ENCODE measurements at places on chromosomes 16 and 17.

DNA sequence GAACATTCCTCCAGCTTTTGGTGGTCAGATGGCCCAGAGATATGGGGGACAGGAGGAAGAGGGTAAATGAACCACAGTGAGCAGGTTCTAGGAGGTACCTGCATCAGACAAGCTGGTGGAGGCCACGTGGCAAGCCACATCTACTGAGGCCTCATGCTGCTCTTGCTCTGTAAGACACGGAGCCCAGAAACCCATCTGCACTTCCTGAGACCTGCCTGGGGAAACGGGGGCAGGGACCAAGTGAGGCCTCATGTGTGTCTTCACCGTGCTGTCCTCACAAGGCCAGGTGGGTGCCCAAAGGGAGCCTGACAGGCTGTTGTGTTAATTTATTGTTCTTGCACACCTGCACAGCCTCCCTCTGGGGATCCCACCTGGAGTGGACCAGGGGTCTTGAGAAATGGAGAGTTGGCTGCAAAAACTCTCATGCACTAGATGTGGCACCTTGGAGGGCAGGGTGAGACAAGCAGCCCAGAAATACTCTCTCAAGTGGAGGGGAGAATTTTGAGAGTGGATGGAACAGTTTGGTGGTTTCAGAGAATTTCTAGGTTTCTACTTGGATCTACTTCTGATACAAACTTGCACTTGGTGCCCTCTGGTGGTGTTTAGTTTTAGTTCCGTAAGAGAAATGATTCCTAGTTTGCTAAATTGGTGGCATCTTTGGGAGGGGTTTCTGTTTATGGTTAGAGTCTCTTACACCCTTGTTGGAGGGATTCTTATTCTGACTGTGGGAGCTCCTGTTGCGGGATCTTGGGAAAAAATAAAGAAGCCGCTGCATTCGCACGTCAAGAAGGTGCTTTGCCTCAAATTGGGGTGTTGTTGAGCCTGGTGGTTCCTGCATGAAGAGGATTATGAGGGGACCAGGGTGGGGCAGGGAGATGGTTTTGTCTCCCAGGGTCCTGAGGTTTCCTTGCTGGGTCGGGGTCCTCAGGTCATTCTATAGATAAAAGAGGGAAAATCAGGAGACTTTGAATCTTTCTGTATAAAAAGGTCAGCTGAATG is 47.5 kb downstream of the SLC6A2 start:
- DNase-seq, result peak; percentile 21

DNA sequence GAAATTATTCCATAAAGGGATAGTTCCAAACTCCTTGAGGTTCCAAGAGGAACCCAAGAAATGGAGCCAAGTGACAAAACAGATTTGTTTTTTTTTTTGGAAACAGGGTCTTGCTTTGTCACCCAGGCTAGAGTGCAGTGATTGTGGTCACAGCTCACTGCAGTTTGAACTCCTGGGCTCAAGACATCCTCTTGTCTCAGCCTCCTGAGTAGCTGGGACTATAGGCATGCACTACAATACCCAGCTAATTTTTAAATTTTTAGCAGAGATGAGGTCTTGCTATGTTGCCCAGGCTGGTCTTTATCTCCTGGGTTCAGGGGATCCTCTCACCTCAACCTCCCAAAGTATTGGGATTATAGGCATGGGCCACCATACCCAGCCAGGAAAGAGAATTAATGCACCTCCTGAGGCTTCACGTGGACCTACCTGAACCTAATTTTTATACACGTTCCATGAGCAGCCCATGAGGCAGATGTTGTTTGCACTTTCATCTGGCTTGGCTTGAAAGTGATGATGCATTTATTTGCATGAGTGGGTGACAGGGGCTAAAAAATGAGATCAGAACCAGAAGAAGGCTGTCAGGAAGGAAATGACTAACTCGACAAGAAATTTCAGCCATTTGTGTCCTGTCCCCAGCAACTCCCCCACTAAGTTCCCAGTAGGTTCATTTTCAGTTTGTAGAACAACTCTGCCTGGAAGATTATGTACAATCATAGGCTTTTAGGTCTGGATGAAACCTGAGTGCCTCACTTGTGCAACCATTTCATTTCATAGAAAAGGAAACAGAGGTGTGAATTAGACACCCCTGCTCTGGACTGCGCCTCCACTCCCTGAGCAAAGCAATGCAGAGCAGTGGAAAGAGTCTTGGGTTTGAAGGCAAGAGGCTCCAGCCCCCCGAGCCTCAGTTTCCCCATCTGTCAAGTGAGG is 10.3 kb upstream of the IRF8 start:
- no peak for DNase-seq

GRCh38 chr16:51666821-51667220 is 515.8 kb upstream of the SALL1 start:
- DNase-seq, result no peak

DNA sequence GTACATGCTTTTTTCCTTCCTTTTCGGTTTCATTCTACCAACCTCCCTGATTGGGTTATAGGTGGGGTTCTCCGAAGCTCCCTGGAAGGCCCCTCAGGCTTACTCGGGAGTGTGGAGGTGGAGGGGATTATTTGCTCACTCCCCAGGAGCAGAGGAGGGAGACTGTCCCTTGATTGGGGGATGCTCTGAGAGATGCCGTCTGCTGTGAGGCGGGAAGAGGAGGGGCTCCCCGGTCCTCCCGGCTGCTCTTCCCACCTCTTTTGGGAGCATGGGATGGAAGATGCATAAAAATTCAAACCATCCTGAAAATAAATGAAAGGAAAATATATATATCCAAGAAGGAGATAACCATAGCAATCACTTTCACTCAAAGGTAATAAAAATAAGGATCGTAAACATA is 16.1 kb upstream of the RPTOR start:
- DNase-seq, result no peak

- no peak for DNase-seq
These were observed 33.8 kb upstream of the CMIP start for GRCh38 chr16:81410643-81411293.

GRCh38 chr16:1159973-1160772 is 7.3 kb downstream of the CACNA1H start:
- DNase-seq, result no peak

DNA sequence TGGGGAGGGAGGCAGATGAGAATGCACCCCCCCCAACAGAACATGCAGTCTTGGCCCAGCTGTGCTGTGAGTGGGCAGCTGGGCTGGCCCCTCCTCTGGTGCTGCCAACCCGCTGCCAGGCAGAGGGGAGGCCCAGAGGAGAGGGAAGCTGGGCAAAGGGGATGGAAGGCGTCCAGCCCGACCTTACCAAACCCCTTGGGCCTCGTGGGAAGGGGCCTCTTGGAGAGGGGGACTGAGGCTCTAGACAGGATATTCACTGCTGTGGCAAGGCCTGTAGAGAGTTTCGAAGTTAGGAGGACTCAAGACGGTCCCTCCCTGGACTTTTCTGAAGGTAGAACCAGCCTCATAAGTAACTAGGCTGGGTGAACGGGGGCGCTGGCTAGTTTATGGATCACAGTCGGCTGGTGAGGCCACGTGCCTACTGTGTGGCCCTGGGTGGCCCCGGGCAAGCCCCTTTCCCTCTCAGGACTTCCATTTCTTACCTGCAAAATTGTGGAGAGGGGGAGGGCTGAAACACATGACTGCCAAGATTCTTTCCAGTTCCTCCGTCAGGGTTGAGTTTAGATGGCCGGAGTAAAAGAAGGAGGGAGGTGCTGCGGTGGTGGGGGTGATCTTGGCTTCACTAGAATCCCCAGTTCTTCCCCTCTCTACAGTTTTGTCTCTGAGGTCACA is 857 bp upstream of the STAT5A start:
- DNase-seq, result no peak

GRCh38 chr16:34802396-34802795 is 1343.0 kb downstream of the TP53TG3F start:
- no peak for DNase-seq

- DNase-seq, result no peak
These were observed 58.4 kb downstream of the PHKB start for GRCh38 chr16:47519546-47519945.

DNA sequence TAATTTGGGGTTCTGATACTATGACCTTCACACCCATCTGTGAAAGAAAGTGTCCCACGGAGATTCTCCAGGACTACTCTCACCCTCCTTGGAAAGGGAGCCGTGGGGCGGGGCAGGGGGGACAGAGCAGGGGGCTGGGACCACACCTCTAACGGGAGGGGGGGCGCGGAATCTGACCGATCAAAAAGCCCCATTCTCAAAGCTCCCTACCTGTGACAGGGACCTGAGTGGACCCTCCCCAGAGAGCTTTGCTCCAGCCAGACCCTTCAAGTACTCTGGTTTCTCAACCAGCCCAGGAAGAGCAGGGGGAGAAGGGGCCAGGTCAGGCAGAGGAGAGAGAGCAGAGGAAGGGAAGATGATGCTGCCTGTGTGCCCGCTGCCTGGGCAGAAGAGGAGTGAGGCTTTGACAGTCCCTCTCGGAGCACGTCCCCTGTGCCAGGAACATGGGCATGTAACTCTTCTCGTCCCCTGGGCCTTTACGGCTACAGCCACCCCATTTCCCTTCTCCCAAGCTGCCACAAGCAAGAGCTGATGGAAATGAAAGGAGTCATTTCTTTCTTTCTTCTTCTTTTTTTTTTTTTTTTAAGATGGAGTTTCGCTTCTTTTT is 682 bp downstream of the XAF1 start:
- DNase-seq, result no peak

- DNase-seq, result no peak
These were observed 76.3 kb upstream of the ZNF469 start for GRCh38 chr16:88306411-88306810.

DNA sequence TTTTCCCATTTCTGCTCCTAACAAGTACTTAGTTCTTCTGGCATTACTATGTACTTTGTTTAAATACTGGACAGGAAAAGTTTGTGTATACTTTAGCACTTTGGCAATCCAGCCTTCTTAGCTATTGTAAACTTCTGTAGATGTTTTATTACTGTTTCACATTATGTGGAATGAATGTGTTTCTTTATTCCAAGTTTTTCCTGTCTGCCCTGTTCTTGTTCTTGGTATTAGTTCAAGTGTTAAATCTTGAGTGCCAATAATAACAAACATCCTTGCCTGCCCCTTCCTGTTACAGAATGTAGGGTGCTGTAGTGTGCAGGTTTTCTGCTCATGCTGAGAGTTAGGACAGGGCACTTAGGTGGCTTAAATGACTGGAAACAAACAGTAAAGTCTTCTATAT is 7.3 kb upstream of the CAPNS2 start:
- no peak for DNase-seq

GRCh38 chr17:22171631-22172030 is 479.3 kb downstream of the KCNJ18 start:
- no peak for DNase-seq

- DNase-seq, result no peak
These were observed 429 bp downstream of the KIF1C start for GRCh38 chr17:4998027-4998731.

- DNase-seq, result no peak
These were observed 21.2 kb downstream of the C1QTNF1 start for GRCh38 chr17:79045001-79045729.

- no peak for DNase-seq
These were observed 64.2 kb downstream of the GNA13 start for GRCh38 chr17:64992325-64992802.

DNA sequence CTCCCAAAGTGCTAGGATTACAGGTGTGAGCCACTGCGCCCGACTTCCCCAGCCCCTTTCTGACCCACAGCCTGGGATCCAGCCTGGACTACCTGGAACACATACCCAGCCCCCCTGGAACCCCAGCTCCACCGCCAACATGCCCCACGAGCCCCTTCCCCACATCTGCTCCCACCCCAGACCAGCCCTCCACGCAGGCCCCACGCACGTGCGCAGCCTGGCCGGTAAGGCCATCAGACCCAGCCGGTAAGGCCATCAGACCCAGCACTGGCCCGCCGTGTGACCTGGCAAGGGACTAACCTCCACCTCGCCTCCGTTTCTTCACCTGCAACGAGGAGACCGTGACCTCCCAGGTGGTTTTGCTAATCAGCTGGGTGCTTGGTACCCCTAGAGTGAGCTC is 46.5 kb downstream of the RPH3AL start:
- DNase-seq, result no peak

DNA sequence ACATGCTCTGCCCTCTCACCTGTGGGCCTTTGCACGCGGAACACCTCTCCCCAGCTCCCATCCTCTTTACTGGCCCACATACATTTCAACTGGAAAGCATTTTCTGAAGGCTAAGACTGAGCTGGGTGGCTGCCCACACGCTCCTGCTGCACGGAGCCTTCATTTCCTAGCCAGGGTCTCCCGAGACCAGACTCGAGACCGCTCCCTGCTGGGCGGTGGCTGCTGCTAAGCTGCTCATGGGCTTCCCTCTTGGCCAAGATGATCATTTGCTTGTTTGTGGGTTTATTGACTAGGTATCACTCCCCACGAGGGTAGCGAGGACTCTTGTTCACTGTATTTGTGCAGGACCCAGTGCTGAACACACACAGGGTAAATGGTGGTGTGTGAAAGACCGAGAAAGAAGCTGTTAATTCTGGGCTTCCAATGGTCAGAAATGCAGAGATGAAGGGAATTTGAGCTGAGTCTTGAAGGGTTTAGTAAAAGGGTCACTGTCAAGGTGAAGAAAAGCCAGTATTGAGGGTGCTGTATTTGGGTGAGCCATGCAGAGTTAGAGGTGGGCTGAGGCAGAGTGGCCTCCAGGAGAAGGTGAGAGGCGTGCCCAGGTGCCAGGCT is 907 bp downstream of the TRAPPC2L start:
- DNase-seq, result peak; percentile 24
